ENCODE measurements at places on chromosomes 7 and 10.

GRCh38 chr10:11573497-11573896, 38.0 kb downstream of the USP6NL start:
- DNase-seq: no peak

GRCh38 chr10:29646960-29647461, 12.2 kb upstream of the SVIL start:
- no peak for DNase-seq

DNA sequence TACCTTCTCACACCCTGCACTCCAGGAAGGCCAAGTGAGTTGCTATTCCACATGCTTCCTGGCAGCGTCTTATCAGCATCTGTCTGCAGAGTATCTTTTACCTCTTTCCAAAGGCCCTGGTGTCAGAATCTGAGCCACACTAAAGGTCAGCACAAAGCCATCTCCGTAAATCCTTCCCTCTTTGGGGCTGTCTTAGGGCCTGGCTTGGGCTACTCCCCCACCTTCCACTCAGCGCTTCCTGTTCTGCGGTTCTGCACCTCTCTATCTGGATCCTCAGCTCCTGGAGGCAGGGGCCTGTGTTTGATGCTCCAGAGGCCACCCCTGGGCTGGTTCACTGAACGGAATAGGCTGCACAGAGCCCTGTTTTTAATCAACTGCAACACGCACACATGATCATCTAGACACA, 334.8 kb upstream of the GALNT17 start:
- DNase-seq: no peak

GRCh38 chr7:8228766-8229674, 32.9 kb downstream of the ICA1 start:
- DNase-seq: no peak

GRCh38 chr10:2278363-2278762, 541.0 kb upstream of the ADARB2 start:
- DNase-seq: no peak

GRCh38 chr10:108187408-108188012, 1023.0 kb upstream of the SORCS1 start:
- no peak for DNase-seq

All from activated CD4-positive, CD25-positive, alpha-beta regulatory T cell (primary cell).